AG10803 (cell line): ENCODE measurements at places on chromosomes 2 and 18.

- DNase-seq, result peak; percentile 31
Observed at GRCh38 chr2:206442833-206443734, at the start of gene ADAM23. Gene ADAM23 (plus strand): TSS chr2:206443532. CDS start chr2:206443867, 335 bp downstream.

DNA sequence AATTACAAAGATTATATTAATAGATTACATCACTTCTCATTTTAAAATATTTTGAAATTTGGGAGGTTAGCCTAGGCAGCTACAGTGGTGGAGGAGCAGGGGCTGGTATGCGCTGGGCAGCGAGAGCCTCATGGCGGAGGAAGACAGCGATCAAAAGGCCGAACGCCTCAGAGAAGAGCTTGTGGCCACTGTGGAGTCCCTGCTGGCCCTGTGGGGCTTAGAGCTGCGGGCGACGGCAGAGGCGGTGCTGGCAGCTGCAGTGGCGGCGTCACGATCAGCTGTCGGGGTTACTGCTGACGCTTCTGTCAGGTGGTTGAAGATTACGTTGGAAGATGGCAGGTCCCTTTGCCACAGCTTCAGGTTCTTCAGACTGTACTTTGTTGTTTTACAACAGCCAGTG is 87.4 kb downstream of the ROCK2 start:
- no peak for DNase-seq

DNA sequence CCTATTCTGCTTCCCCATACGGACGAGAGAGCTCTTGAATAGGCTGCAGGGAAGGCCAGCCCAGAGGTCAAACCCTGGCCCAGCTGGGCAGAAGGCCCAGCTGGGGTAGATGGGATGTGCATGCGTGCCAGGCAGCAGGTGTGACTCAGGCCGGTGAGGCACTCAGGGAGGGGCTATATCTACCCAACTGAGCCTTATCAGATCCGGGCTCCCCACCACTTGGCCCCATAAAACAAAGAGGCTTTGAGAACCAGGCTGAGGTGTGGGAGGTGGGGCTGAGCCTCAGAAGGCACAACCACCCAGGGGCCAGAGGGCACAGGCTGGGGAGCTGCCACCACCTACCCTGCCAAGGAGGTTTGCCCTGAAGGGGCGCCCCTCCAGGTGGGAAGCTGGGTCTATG is 8.0 kb upstream of the CFAP65 start:
- DNase-seq, result no peak

- DNase-seq, result no peak
Observed at GRCh38 chr18:13577781-13578180, 148.6 kb downstream of the FAM210A start.

DNA sequence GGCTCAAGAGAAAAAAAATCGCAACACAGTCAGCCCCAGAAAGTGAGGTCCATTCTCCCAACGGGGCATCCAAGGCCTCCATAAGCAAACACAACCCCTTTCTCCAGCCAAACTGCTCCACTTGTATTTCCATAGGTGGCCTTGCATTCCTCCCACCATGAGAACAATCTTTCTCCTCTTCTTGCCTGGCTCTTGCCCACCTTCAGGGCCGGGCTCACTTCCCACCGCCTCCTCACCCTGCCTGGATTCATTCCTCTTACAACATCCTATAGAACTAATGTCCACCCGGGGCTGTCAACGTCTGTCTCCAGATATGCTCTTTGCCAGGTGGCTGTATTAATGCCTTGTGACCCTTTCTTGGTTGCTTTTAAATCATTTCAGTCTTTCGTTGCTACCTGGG is 124.5 kb downstream of the SMAD7 start:
- no peak for DNase-seq

- DNase-seq, result peak; percentile 17
Observed at GRCh38 chr2:44543773-44544725, 182.3 kb downstream of the CAMKMT start.

GRCh38 chr18:45978084-45978483 is 11.0 kb upstream of the EPG5 start:
- no peak for DNase-seq

DNA sequence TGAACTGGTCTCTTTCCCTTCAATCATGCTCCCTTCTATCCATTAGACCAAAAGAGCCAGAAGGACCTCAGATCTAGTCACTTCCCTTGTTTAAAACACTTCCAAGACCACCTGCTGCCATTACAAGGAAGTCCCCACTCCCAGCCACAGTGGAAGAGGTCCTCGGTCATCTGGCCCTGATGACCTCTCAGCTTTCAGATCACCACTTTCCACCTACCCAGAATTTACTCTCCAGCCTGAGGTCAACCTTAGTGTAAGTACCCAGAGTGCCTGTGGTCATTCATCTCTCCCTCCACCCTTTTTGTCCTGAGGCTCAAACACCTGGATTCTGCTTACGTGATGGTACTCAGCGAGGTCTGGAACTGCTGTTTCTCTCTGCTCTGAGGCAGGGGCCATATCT is 67.1 kb downstream of the MARCO start:
- DNase-seq, result no peak

GRCh38 chr2:105502625-105503334 is 103.9 kb upstream of the FHL2 start:
- DNase-seq, result peak; percentile 56

- DNase-seq, result peak; percentile 83
Observed at GRCh38 chr18:62877411-62878221, 162.3 kb downstream of the PHLPP1 start.

DNA sequence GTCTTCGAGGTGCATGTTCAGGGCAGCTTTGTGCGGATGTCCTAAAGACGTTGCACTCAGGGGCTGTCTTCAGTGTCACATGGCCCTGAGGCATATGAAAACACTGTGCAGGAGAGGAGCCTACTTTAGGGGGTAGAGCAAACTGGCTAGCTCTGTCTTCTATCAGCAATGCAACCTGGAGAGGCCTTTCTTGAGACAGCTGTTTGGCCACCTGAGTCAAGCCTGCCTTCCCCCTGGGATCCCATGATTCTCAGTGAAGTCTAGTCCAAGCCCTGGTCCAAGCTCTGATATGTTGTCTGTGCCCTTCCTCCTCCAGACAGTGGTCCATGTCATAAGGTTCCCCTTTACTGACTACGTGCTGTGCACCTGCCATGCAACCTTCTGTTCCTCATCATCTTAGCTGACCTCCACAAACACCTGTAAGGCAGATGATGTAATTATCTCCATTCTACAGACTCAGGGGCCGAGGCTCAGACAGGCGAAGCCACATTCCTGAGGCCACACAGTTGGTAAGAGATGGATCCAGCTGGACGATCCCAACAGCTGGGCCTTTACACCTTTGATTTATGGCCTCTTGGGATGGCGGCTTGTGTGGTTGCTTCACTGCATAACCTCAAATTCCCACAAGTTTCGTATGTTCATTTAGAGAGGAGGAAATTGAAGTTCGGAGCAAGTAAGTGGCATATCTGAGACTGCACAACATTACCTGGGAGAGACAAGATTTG is 109.9 kb downstream of the COPS8 start:
- DNase-seq, result no peak
